Stimulated activated CD4-positive, alpha-beta T cell treated with anti-CD3 and anti-CD28 coated beads, Interleukin-4, amount 100 ng/mL, for 4 hours (primary cell): ENCODE measurements at places on chromosomes 13 and 19.

DNA sequence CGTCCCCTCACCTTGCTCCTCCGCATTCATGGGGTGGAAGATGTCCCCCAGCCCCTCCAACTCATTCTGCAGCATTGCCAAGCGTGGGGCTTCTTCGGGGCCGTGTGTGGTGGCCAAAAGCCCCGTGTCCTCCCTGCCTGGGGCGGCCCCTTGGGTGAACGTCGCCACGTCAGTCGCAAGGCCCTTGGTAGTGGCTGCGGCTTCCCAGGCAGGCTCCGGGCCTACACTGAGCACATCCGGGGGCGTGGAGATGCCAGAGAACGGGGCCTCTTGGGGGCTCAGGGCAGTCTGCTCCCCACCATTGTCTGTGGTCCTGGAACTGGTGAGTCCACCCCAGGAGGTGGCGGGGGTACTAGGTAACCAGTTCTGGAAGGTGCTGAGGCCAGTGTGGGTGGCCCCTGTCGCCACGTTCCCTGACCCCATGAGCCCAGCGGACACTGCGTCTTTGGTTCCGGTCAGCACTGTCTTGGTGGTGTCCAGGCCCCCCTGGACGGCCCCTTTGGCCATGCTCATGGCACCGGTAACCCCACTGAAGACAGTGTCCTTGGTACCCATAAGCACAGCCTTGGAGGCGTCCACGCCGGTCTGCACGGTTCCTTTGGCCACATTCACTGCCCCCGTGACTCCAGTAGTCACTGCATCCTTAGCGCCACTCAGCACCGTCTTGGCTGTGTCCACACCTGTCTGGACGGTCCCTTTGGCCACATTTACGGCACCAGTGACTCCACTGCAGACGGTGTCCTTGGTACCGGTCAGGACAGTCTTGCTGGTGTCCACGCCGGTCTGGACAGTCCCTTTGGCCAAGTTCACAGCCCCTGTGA, 7.6 kb downstream of the PLIN4 start:
- DNase-seq, result no peak

DNA sequence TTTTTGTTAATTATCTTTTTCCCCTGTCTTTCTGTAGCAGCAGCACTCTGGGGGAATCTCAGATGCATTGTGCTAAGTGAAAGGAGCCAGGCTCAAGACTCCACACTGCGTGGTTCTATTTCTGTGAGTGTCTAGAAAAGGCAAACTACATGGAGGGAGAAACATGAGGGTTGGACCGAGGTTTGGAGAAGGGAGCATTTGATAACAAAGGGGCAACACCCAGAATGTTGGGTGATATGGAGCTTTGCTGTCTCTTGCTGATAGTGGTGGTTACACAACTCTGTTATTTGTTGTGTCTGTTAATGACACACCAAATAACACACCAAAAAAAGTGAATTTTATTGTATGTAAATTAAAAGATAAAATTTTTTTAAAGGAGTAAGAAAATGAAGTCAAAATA, 107.8 kb downstream of the COL4A2 start:
- no peak for DNase-seq

- no peak for DNase-seq
Measured at GRCh38 chr19:35098413-35099049, 17.1 kb upstream of the FXYD3 start.

- DNase-seq, result no peak
Measured at GRCh38 chr19:3054265-3054971, 7.9 kb downstream of the TLE5 start.

DNA sequence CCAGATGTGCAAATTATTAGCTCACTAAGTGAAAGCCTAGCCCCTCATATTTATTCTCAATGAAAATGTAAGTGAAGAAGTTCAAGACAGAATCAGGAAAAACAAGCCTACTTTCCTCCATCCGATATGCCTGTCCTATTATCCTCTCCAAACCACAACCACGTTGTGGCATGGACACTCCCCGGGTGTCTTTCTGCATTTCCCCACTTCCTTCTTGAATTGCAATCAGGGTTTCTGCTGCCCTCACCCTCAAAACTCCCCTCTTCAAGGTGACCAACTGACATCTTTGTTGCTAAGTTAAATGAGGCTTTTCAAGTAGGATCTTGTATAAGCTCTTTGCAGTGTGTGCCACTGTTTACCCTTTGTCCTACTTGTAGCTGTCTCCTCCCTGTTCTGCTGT, 11.8 kb downstream of the SLC25A30 start:
- DNase-seq, result no peak

GRCh38 chr13:81539643-81540150, 1198.8 kb upstream of the SPRY2 start:
- no peak for DNase-seq

- DNase-seq, result no peak
Measured at GRCh38 chr13:32889986-32890565, 126.1 kb upstream of the KL start.
